Spinal cord (tissue), 10 donors: ENCODE measurements at places on chromosomes 1 and 21. TPM values are rescaled to one million over a fixed set of nuclear protein-coding genes. Genes with fewer than 3 reads are reported as not detected.
A peak's percentile ranks its signal among the peaks of the same experiment; 100 is the strongest.

GRCh38 chr1:157562515-157562914 lies 10.2 kb upstream of the FCRL5 start:
- H3K4me3 ChIP-seq: no peak overlapping the region
- H3K27me3 ChIP-seq: no peaks in the 10 kb centered on the region
- H3K36me3 ChIP-seq: no peaks in the 10 kb centered on the region
- no peak overlapping the region for H3K27ac ChIP-seq
- H3K4me1 ChIP-seq: peaks cover 4% of the 10 kb centered on the region

GRCh38 chr1:60376196-60376595 lies 302.6 kb upstream of the C1orf87 start:
- H3K4me1 ChIP-seq: no peaks in the 10 kb centered on the region
- no peak for DNase-seq
- no peaks in the 10 kb centered on the region for H3K36me3 ChIP-seq
- H3K27me3 ChIP-seq: no peaks in the 10 kb centered on the region
- H3K4me3 ChIP-seq: no peak overlapping the region

DNA sequence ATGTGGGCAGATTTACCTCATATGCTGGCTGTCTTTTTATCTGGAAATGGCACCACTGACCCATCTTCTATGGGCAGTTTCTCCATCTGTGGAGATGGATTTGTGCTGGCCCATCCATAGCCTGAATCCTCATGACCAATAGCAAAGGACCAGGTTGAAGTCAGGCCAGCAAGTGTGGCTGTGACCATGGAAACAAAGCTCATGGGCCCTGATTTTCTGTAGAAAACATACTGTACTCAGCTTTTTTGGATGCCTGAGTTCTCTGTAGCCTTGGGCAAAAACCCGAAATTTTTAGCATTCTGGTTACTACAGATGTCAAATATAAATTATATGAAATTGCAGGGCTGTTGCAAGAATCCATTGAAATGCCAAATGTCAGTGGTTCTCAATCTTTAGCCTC lies 155.0 kb downstream of the PLXNA2 start:
- H3K36me3 ChIP-seq: peaks cover 30% of the 10 kb centered on the region
- H3K27ac ChIP-seq: no peak overlapping the region
- DNase-seq: no peak
- no peak overlapping the region for H3K4me3 ChIP-seq
- peaks cover 40% of the 10 kb centered on the region for H3K4me1 ChIP-seq

DNA sequence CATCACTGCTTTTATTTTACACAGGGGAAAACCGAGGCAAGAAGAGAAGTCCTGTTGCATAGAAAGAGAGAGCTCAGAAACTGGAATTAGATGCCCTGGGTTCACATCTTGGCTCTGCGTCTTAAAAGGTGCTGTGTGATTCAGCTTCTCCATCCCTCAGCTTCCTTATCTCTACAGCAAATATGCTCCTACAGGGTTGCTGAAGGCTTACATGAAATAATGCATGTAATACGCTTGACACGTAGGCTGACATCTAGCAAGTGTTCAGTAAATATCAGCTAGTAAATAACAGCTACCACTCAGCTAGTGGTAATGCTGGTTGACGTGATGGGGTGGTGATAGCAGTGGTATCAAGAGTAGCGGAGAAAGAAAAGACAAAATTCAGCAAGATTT lies 77.1 kb upstream of the CD55 start:
- no peak overlapping the region for H3K27ac ChIP-seq
- no peak overlapping the region for H3K4me3 ChIP-seq
- H3K4me1 ChIP-seq: no peaks in the 10 kb centered on the region
- H3K36me3 ChIP-seq: no peaks in the 10 kb centered on the region
- H3K27me3 ChIP-seq: no peaks in the 10 kb centered on the region

- H3K4me3 ChIP-seq: no peak overlapping the region
- no peaks in the 10 kb centered on the region for H3K27me3 ChIP-seq
- peaks cover 4% of the 10 kb centered on the region for H3K4me1 ChIP-seq
- DNase-seq: no peak
These were observed 13.6 kb downstream of the PFKL start for GRCh38 chr21:44313451-44313850.

DNA sequence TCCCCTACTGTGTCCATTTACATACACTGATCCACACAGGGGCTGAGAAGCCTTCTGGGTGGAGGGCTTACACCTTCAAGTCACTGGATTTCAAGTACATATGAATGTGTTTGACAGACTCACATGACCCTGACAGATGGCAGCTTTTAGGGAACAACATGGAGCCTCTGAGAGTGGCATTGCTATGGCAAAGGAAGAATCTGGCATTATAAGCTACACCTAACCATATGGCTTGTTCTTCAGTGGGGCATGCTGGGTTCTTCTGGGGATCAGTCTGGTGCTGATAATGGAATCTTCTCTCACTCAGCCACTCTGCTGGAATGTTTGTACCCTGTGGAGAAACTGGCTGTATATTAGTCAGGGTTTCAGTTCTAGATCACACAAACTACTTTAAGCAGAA lies 68.5 kb upstream of the PDE4B start:
- H3K4me1 ChIP-seq: no peaks in the 10 kb centered on the region
- no peaks in the 10 kb centered on the region for H3K36me3 ChIP-seq
- no peak overlapping the region for H3K27ac ChIP-seq
- no peak overlapping the region for H3K4me3 ChIP-seq
- DNase-seq: no peak

GRCh38 chr1:15322648-15323350 lies 75.8 kb downstream of the FHAD1 start:
- no peak overlapping the region for H3K27ac ChIP-seq
- peaks cover 37% of the 10 kb centered on the region for H3K4me1 ChIP-seq
- DNase-seq: no peak
- H3K36me3 ChIP-seq: no peaks in the 10 kb centered on the region

DNA sequence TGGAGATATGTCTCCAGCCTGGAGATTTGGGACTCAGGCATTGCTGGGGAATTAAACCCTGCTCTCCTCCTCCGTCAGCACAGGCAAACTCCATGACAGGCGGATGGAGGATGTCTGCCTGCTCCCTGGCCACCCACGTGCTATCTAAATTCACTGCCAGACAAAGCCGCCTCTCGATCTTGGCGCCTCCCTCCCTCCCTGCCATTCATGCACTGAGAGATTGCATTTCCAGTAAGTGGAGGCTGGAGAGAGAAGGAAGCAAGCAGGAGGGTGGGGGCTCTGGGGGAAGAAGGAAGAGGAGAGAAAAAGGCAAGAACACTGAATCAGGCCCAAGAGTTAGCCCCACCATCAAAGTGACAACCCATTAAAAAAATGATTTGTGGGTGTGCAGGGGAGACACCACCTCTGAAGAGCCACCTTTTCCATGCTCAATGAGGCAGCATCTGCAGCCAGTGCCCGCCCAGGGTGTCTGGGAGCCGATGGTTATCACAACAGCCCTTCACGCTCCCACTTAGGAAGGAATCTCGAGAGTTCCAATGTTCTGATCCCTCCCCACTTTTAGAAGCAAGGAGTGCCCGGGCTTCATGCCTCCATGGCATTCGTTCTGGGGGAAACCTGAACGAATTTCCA lies 183.0 kb downstream of the HIVEP3 start:
- H3K4me1 ChIP-seq: peaks cover 48% of the 10 kb centered on the region
- no peak for DNase-seq
- no peaks in the 10 kb centered on the region for H3K36me3 ChIP-seq

- H3K27me3 ChIP-seq: no peaks in the 10 kb centered on the region
- H3K4me3 ChIP-seq: no peak overlapping the region
- DNase-seq: no peak
- peaks cover 32% of the 10 kb centered on the region for H3K36me3 ChIP-seq
- H3K27ac ChIP-seq: no peak overlapping the region
These were observed 17.4 kb downstream of the NDUFS5 start for GRCh38 chr1:39043513-39043912.

DNA sequence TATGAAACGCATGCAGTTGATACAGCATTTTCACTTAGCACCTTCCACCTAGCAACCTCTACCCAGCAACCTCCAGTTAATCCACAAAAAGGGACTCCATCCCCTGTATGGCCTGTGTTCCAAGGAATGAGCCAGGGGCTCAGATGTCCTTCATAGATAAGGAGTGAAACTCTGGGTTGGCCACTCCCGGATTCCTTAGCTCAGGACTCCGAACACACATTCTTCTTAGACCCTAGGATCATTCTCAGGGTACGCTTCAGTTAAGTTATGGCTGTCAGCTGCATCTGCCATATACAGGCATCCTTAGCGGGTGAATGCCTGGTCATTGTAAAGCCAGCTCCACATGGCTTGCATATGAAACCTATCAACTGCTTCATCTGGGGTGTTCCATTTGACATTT lies 15.9 kb upstream of the IFI6 start:
- no peak overlapping the region for H3K27ac ChIP-seq
- H3K4me1 ChIP-seq: no peaks in the 10 kb centered on the region
- no peak overlapping the region for H3K4me3 ChIP-seq
- no peaks in the 10 kb centered on the region for H3K27me3 ChIP-seq
- DNase-seq: no peak

DNA sequence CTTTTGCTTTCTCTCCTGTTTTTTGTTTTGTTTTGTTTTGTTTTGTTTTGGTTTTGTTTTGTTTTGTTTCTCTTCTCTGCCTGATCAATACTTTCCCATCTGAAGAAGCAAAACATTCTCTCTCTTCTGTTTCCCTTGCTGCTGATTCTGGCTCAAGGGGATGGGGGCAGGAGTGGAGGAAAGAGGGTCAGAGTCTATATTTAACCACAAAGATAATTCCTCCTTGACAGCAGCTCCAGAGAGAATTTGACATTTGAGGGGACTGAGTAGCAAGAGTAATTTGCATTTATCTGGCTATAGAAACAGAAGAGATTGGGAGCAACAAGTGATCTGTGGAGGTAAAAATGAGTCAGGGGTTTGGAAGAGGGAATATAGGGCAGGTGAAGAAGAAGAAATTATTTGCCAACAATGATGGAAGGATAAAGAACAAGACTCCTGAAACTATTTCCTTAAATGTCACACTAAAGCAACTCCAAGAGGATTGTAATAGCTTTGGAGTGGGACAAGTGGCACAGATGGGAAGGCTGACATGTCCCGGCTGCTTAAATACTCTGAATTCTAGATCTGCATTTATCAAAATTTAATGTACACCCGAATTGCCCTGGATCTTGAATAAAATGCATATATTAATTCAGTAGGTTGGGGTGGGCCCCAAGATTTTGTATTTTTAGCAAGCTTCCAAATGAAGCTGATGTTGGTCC lies 349.3 kb upstream of the PLXNA2 start:
- H3K4me1 ChIP-seq: no peaks in the 10 kb centered on the region
- DNase-seq: no peak
- no peaks in the 10 kb centered on the region for H3K27me3 ChIP-seq
- no peak overlapping the region for H3K4me3 ChIP-seq
- H3K36me3 ChIP-seq: no peaks in the 10 kb centered on the region

GRCh38 chr21:46459356-46460112 lies 843 bp downstream of the DIP2A start:
- H3K27ac ChIP-seq: no peak overlapping the region
- peaks cover 28% of the 10 kb centered on the region for H3K4me1 ChIP-seq
- peak overlapping the region; percentile 53 for H3K4me3 ChIP-seq
- H3K36me3 ChIP-seq: peaks cover 5% of the 10 kb centered on the region
- no peaks in the 10 kb centered on the region for H3K27me3 ChIP-seq

DNA sequence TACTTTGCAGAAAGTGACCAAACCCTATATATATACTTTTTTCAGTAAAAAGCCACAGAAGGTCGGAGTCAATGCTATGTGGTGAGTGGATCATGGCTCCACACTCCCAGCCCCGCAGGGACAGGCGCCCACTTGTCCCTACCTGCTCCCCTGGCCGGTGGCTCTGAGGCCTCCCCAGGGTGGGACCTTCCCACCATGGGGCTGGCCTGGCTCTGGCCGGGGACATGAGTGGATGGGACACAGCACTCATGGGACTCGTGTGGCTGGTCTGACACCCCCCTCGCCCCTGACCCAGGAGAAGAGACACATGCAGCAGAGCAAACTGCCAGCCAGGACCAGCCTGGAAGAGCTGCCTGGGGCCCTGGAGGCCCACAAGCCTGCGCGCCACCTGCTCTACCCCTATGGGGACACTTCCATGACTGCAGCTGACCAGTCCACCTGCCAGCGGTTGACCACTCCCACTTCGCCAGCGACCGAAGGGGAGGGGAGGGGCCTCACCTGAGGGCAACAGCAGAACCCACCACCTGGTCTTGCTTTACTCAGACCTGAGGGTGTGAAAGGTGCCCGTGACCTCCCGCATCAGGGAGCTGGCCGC lies 2.2 kb downstream of the SPATC1L start:
- H3K36me3 ChIP-seq: peaks cover 35% of the 10 kb centered on the region
- H3K27ac ChIP-seq: no peak overlapping the region
- DNase-seq: no peak
- H3K27me3 ChIP-seq: no peaks in the 10 kb centered on the region
- peaks cover 15% of the 10 kb centered on the region for H3K4me1 ChIP-seq

LRRC71 gene
- polyA plus RNA-seq: 8.0 TPM

TNFSF4 gene
- 1.4 TPM for polyA plus RNA-seq

FAM72C gene
- polyA plus RNA-seq: 0.38 TPM

LIPI gene
- polyA plus RNA-seq: 0.18 TPM
